Activated T-helper 1 cell treated with anti-CD3 and anti-CD28 coated beads, Interleukin-2, amount 50 U/mL, for 16 hours (primary cell): ENCODE measurements at places on chromosomes 6 and 20.

DNA sequence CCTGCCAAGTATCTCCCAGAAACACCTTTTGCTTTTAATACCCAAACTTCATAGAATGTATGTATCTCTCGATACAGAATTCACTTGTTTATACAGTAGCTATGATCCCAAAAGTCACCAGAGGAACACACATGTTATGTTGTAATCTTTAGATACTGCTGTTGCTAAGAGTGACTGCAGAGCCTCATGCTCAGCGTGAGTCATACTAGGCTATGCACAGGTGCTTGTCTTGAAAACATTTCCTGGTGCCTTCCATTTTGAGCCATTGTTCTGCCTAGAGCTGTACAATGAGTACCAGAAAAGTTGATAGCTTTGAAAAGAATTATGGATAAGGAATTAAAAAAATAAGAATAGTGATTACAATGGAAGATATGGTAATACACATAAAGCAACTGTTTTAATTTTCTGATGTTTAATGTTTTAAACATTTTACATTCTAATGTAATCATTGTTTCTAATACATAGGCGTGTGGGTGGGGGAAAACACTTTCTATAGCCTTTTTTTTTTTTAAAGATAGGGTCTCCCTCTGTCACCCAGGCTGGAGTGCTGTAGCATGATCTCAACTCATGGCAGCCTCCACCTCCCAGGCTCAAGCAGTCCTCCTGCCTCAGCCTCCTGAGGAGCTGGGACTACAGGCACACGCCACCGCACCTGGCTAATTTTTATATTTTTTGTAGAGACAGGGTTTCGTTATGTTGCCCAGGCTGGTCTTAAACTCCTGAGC, 79.4 kb downstream of the CD24 start:
- no peak for DNase-seq

GRCh38 chr6:41663568-41663967, 25.3 kb downstream of the MDFI start:
- no peak for DNase-seq

DNA sequence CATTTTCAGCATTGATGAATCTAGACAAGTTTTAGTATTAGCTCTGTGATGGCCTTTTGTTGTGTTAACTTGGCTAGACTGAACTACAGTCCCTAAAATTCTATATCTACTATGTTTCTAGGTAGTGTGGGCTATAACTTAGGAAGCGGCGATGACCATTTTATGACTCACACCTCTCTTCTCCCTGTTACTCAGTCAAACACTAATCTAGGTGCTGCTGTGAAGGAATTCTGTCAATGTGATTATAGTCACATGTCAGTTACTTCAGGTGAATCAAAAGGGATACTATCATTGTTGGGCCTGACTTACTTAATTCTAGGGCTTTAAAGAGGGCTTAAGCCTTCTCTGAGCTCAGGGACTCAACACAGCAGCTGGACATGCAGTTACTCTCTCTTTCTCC, 691.5 kb upstream of the MAP3K7 start:
- no peak for DNase-seq

GRCh38 chr6:84719152-84719551, 45.2 kb downstream of the TBX18 start:
- no peak for DNase-seq

DNA sequence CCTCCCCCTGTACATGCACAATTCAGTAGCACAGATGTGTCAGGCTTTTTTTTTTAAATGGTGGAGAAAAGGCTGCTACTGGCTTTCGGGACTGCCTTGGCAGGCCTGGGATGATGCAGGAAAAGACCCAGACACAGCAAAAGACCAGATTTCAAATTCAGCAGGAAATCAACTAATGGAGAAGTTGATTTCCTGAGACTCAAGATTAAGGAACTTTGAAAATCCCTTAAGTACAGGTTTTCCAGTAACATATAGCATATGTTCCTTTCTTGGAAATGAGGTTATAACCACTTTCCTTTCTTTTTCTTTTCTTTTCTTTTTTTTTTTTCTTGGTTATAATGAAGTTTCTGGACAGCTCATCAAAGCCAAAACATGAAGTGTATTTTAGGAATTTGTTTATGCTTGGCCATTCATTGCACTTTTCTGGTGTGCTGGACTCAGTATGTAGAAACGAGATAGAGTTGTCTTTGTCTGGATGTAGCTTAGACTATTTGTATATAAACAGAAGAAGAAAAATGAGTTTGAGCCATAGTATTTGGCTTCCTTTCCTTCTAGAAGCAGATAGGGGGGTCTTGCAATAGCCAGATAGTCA, 119.4 kb downstream of the SASH1 start:
- DNase-seq = no peak

- no peak for DNase-seq
Observed at GRCh38 chr6:154414021-154414813, 57.6 kb upstream of the IPCEF1 start.

- DNase-seq = no peak
Observed at GRCh38 chr20:50731930-50732690, 730 bp downstream of the PARD6B start.

GRCh38 chr6:11744753-11745152, 33.9 kb downstream of the ADTRP start:
- no peak for DNase-seq

DNA sequence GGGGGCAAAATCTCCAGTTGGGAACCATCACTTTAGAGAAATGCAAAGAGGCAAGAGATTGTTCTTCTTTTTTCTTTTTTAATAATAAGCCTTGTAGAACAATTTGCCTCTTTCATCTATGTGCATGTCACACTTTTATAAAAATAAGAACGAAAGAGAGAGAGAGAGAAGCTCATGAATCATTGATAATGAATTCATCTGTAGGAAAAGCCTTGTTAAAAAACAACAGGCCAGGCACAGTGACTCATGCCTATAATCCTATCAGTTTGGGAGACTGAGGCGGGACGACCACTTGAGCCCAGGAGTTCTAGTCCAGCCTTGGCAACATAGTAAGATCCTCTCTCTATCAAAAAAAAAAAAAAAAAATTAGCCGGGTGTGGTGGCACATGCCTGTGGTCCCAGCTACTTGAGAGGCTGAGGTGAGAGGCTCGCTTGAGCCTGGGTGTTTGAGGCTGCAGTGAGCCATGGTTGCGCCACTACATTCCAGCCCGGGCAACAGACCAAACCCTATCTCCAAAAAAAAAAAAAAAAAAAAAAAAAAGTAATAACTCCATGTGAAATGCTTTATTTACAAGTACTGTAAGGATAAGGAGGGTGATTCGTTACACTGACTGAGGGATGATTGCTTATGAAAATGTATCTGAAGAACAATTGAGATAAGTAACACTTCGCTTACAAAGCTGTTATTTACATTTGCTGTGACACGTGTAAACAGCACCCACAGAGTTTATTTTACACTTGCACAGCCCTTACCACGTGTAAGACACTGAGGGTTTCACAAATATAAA, 6.0 kb downstream of the CCN5 start:
- DNase-seq = no peak

- DNase-seq = no peak
Observed at GRCh38 chr6:116369540-116369939, 1.2 kb upstream of the DSE start.

- no peak for DNase-seq
Observed at GRCh38 chr20:51379601-51380341, 162.7 kb downstream of the NFATC2 start.

DNA sequence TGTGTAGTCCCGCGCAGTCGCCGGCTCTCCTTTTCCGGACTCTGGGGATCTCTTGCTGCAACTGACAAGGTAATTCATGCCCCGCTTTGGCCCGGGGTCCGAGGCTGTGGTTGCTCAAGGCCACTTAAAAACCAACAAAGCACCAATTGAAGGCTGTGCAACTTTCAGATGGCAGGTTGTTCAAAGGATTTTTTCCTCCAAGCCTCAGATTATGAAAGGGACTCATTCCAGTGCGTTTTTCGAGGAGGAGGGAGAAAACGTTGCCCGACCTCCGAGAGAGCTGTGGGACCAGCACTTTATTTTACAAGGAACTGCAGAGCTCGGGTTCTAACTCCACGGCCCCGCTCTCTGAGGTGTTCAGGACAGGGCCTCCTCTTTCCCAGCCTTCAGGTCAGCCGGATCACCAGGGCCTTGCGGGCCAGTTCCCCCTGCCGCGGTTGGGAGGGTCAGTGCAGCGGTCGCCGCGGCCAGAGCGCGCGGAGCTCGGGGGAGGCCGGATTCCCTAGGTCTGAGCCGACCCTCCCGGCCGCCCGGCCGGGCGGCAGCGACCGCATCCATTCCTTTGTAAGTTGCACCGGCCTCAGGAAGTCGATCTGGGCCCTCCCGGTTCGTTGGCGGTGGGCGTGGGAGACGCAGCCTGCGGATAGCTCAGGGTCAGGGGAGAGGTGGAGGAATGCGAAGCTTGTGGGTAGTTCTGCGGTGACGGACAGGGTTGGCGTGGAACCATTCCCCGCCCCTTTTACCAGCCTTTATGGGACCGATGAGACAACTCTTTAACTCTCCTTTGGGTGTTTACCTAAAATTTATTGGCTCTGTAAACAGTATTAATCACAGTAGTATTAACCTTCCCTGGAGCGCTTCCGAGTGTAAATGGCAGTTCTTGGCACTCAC, 1.6 kb downstream of the UTRN start:
- no peak for DNase-seq

- DNase-seq = no peak
Observed at GRCh38 chr6:53614676-53615075, 50.9 kb downstream of the KLHL31 start.

DNA sequence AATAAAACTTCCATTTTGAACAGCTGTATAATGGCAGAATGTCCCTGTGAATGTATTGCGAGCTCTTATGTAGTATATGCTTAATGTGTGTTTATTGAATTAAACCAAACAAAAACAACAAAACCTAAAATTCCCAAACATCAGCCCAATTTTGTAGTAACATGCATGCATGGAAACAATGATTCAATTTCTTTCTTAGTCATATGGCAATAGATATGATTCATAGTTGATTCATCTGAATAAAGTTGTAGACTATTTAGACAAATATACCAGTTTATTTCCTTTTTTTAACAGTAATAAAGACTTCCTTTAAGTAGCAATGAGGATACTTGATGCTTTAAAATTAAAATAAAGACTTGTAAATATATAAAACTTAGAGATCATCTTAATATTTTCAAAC, 670.6 kb downstream of the CD109 start:
- no peak for DNase-seq

DNA sequence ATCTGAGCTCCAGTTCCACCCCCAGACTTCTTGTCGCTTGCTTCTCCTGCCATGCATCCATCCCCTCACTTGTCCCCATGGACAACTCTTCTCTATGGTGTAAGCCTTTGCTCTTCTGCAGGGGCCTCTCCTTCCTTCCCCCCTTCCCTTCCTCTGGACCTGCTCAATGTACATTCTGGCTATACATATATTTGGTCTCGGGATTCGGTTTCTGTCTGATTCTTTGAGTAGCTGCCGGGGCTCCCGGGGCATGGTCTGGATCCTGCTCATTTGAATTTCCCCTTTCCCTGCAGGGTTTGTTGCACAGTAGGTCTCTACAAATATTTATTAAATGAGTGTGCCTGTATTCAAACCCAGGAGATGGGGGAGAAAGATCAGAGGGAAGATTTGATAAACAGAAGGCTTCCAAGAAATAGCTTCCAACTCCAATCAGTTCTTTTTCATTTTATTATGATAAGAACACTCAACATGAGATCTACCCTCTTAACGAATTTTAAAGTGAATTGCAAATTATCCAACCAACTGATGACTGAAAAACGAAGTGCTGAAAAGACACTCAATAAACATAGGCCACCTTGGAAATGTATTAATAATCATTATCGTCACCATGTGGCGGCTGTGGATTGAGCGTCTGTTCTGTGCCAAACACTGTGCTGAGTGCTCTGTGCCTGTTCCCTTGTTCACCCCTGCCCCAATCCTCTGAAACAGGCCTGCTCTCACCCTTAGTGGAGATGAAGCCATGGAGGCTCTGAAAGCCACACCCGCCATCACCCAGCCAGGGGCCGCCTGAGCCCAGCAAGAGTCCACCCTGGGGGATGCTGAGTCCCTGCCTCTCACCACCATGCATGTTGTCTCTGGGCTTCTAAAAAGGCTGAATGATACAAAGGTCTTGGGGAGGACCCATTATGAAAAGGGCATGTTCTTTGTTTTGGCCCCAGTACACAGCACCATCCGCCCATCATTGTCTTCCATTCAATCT, 34.3 kb upstream of the APCDD1L start:
- no peak for DNase-seq

GRCh38 chr6:131023834-131024504, 39.1 kb downstream of the EPB41L2 start:
- DNase-seq = no peak

- no peak for DNase-seq
Observed at GRCh38 chr6:26575494-26575939, 21.2 kb upstream of the ABT1 start.

DNA sequence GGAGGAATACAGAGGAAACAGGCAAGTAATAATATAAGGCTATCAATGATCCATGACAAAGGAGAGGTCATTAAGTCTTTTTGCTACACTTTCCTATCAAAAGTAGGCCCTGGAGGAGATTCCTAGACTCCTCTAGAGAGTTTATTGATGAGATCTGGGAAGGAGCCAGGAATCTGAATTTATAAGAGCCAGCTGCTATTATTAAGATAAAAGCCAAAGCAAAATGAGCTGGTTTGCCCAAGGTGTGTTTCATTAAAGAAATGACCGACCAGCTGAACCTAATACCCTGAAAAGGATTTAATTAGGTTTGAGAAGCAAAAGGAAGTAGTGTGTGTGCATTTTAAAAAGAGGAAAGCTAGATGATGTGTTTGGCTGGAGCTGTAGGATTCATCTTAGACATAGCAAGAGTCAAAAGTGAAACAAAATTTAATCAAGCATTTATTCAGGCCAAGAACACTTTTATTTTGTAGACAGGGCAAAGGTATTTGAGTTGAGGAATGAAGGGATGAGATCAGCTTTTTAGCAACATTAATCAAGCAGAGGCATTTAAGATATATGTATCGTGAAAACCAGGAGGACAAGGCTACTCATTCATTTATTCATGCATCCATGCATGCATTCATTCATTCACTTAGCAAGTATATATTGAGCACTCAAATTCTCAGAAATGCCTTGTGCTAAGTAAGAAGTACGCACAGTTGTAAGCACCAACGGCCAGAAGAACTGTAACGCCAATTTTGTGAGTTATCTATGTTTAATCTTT, 43.5 kb upstream of the SCAF8 start:
- DNase-seq = no peak

- no peak for DNase-seq
Observed at GRCh38 chr6:14270142-14270893, 152.7 kb downstream of the CD83 start.

DNA sequence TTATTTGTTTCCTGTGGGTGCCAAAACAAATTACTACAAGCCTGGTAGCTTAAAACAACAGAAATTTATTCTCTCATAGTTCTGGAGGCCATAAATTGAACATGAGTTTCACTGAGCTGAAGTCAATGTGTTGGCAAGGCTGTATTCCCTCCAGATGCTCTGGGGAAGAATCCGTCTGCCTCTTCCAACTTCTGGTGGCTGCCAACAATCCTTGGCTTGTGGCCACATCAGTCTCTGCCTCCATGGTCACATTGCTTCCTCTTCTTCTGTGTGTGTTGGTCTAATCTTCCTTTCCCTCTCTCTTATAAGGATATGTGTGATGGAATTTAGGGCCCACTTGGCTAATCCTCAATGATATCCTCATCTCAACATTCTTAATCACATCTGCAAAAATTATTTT, 92.8 kb upstream of the EPB41L1 start:
- DNase-seq = no peak
